ENCODE measurements at places on chromosomes 5 and 9.

DNA sequence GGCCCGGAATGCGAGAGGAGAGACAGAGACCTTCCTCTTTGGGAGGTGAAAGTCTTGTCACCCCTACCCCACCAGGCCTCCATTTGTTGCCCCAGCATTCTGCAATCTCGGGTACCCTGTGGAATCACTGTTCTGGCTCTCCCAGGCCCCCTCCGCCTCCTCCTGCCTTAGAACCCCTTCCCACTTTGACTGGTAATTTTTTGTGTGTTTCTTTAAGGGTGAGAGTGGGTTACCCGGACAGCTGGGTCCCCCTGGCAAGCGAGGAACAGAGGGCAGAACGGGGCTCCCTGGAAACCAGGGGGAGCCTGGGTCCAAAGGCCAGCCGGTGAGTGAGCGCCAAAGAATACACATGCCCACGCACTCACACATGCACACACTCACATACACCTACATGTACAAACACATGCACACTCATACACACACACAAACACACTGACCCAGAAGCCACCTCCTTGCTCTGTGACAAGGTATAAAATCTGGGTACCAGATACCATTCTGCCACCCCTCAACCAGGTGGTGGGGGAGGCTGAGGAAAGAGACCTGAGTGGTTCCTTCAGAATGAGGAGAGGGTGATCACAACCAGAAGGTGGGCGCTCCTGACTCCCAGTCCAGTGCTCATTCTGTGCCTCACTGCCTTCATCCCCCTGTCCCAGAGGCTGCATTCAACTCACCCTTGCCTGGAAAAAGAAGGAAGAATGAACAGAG, 30.9 kb upstream of the ORM1 start:
- DNase-seq, result no peak

DNA sequence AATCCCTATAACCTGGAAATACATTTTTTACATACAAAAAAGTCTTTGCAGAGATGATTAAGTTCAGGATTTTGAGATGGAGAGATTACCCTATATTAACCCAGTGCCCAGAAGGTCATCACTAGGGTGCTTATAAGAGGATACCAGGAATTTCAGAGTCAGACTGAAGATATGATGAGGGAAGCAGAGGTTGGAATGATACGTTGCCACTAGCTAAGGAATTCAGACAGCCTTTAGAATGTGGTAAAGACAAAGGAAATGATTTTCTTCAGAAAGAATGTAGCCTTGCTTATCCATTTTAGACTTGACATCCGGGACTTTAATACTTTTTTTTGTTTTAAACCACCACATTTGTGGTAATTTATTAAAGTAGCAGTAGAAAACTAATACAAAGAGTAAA, 2176.8 kb upstream of the C9orf72 start:
- no peak for DNase-seq

GRCh38 chr5:149645725-149646124, 64.4 kb downstream of the ARHGEF37 start:
- DNase-seq, result no peak

DNA sequence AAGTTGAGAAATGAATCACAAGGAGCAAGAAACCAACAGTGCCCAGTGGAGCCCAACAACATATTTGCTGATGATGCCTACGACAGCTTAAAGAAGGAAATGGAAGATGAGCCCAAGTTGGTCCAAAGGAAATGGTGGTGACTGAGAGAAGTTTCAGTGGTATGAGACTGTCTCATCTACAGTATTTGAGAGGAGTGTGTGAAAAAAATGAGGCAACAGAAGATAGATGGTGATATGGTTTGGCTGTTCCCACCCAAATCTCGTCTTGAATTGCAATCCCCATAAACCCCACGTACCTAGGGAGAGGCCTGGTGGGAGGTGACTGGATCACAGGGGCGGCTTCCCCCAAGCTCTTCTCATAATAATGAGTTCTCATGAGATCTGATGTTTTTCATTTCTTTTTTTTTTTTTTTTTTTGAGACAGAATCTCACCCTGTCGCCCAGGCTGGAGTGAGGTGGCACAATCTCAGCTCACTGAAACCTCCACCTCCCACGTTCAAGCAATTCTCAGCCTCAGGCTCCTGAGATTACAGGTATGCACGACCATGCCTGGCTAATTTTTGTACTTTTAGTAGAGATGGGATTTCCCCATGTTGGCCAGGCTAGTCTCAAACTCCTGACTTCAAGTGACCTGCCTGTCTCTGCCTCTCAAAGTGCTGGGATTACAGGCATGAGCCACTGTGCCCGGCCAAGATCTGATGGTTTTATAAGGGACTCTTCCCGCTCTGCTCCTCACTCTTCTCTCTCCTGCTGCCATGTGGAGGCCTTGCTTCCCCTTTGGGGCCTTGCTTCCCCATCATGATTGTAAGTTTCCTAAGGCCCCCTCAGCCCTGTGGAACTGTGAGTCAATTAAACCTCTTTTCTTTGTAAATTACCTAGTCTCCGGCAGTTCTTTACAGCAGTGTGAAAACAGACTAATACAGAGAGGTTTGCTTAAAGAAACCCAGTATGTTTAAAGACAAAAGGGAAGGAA, 30.2 kb downstream of the EFCAB9 start:
- peak; percentile 23 for DNase-seq

- DNase-seq, result no peak
These were observed 130.4 kb downstream of the PRELID2 start for GRCh38 chr5:145704724-145705123.

DNA sequence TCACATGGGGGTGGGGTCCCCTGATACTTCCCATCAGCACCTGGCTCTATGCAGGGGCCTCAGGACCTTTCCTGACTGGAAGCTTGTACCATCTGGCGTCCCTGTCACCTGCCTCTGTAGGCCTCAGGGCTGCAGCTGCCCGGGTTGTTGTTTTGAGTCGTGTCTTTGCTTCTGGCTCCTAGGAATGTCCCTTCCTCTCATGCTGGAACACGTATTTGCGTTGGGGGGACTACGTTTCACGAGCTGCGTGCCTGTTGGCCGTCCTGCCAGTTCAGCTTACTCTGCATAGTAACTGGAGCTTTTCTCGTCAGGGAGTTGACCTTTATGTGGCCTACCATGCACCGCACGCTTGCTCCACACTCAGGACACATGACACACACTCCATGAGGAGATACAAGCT, 54.9 kb upstream of the IRX4 start:
- DNase-seq, result no peak

- DNase-seq, result no peak
These were observed 192.7 kb downstream of the FANCC start for GRCh38 chr9:95124582-95125367.

- no peak for DNase-seq
These were observed 102.4 kb upstream of the PARP8 start for GRCh38 chr5:50564079-50564478.

Measured in stimulated activated CD4-positive, alpha-beta T cell treated with anti-CD3 and anti-CD28 coated beads, TNF-alpha, amount 100 ng/mL, for 4 hours (primary cell).